ENCODE measurements at places on chromosomes 4 and X.

DNA sequence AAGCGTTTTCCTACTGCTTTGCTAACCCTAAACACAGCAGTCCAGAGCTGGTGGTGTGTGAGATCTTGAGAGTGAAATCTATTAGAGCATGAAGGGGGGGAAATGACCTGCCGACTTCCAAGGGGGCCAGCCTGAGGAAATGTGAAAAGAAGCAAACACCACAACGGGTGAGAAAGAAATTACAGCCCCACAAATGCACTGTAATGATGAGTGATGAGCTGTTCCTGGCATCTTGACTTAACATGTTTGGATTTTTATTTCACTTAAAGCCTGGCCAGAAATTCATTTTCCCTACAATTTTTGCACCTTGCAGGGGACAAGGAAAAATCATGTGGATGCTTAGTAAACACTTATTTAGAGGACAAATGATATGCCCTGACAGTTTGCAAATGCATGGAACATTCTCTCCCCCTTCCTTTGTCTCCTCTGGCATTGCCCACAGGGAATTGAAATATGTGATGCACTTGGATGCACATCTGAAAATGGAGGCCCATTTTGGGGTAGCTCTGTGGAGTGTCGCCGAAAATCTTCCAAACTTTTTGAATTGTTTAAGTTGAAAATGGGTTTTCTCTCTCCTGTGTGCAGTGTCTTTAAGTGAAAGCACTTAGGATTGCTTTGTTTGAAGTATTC, 84.3 kb upstream of the TMEM150C start:
- no peak for DNase-seq

GRCh38 chrX:69501429-69501828, 2.7 kb upstream of the NALF2 start:
- DNase-seq: peak; percentile 8

DNA sequence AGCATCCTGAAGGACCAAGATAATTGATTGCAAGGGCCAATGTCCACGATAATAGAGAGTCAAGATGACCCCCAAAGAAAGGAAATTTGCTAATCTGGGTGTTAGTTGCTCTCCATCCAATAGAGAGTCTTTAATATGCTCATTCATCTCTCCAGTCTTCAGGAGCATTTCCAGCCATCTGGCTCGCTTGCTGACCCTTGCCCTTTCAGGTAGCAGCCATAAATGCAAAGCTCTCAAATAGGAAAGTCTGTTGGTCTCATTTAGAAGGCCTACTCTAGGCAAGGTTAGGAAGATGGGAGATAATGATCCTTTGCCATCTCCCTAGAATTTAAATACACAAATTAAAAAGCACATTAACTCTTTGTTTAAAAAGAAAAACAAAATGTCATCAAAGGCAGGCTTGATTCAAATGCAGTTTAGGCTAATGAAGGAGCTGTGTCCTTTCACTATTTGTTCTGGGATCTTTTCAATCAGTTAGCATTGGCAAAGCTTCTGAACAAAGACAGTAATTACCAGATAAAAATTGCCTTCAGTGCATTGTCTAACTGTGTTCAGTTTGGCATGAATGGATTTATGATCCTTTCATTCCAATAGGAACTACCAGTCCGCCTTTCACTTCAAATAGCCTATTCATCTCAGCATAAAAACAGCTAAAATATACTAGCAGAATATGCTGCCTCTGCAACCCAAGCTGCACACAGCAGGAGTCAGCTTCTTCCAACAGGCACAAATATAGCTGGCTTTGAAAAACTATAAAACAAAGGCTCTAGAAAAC, 49.6 kb upstream of the ATXN3L start:
- no peak for DNase-seq

DNA sequence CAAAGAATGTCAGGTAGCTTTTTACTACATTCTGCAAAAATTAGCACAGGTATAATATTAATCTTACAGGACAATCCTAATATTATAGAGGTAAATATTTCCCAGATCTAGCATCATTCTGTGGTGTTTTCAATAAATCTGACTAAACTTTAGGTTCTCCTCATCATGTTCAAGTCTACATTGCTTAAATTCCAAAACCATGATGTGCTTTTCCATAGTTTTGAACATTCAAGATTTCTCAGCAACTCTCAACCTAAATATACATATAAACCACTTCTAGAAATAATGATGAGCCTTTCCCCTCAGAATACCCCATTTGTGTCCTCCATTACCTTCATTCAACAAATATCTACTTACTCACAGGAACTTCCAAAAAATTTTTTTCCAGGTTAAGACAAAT, 23.1 kb downstream of the EIF4E start:
- no peak for DNase-seq
